Neural crest cell (in vitro differentiated cells): ENCODE measurements at places on chromosomes 12 and 14.

DNA sequence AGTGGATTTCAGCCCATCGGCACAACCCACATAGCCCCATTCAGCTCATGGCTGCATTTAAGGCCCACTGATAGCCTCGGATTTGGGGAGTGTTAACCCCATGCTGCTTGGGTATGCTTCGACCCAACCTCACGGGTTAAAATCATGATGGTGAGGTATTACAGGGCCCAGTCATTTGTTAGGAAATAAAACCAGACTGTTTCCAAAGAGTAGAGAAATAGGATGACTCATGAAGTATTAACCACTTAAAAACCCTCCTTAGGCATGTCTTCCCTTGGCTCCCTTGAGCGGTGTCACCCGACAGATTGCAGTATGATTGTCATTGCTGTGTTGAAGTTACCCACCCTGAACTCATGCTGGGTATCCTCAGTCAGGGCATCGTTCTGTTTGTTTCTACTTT is 289.1 kb downstream of the CACNA1C start:
- no peak for DNase-seq

DNA sequence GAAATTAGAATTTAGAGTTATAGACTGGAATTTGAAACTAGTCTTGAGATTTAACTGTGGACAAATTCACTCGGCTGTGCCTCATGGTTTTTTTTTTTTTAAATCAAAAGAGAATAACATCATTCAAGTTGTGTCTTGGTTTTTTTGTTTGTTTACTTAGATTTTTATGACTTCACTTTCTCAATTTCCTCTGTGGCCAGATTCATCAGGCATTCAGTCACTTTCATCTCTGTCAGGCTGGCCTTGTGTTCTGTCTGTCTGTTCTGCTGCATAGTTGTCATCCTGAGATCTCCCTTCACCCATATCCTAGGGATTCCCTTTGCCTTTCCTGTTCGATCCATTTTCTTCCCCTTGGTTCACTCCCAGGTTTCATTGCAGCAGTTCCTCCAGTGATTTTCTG is 10.0 kb downstream of the MARK3 start:
- no peak for DNase-seq

DNA sequence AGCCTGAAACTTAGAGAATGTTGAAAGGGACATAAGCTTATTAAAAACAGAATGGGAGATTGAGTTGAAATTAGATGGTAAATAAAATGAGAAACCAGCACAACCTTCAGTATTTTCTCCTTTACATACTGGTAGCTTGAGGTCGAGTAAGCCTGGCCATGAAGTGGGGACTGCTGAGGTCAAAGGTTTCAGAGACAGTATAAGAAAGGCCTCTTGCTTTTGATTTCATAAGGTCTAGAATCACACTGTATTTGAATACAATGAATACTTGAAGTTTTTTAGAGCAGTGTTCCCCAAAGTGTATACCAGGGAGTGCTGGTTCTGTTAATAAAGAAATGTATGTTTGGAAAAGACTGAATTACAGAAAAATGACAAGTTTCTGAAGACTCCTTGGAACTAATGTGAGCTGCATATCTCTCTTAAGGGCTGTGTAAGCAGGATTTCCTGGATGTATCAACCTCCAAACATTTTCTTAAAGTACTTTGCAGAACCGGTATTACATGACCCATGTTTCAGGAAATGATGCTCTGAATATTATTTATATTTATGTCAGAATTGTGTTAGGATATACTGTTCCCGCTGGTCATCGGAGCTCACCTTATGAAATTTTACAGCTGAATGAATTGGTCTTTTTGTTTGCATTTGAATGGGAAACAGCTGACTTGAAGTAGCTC is 85.0 kb downstream of the AKAP6 start:
- DNase-seq, result no peak

DNA sequence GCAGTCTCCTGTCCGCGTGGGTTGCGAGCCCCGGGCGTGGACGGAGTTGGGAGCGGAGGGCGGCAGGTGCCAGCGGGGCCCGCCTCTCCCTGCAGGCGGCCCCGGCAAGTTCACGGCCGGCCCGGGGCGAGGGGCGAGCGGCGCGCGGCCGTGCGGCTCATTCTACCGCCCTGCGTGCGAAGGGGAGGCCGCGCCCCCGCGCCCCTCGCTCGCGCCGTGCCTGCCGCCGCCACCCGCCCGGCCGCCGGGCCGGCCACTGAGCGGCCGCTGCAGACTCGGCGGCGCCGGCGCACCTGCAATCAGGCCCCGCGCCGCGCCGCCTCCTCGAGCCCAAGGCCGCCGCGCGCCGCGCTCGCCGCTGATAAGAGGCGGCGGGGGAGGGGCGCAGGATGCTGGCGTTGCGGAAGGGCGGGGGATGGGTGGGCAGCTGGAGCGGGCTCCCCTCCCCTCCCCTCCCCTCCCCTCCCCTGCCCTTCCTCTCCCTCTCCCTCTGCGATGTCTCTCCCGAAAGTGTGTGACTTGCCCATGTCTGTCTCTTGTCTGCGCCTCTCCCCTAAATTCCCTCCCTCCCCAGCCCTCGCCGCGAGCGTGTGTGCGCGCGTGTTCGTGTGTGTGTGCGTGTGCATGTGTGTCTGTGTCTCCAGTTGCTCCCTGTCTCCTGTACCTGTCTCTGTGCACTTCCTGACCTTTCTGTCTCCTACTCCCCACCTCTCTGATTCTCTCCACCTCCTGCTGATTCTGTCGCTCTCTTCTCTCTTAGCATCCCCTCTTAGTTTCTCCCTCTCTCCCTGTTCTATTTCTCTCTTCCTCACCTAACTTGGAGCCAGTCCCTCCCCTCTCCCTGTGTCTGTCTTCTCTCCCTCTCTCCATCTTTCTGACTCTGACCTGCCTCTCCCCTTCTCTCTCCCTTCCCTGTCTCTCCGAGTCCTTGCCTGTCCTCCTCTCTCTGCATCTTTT is 768.1 kb upstream of the TBX3 start:
- DNase-seq, result peak; percentile 34

DNA sequence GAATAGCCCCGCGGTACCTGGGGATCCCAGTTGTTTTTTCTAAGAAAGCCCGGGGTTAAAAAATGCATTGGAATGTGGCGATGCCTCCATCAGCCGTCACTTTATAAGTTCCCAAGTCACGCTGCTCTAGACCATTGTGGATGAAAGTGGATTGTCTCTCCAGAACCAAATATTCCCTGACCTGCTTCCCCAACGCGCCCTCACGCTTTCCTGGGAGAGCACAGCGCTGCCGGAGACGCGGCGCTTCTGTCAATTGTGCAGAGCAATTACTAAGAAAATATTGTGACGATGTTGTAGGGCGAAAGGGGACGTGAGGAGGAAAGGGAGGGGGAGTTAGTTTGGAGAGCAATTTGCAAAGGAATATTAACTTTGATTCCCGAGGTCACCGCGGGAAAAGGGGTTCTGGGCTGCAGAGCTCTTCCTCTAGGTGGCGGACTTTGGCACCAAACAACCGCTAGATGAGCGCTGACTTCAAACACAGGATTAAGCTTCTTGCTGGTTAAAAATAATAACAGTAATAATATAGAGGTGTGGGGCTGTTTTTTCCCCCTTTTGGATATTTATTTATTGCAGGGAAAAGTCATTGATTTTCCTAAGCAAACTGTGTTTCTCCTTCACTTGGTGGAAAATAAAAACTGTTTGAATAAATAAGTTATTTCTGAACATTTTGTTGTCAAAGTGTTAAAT is 9.6 kb upstream of the FOXG1 start:
- DNase-seq, result no peak

GRCh38 chr14:68337279-68337678 is 455.6 kb downstream of the ZFP36L1 start:
- no peak for DNase-seq

- no peak for DNase-seq
Observed at GRCh38 chr12:125860672-125861288, 795.5 kb downstream of the AACS start.

DNA sequence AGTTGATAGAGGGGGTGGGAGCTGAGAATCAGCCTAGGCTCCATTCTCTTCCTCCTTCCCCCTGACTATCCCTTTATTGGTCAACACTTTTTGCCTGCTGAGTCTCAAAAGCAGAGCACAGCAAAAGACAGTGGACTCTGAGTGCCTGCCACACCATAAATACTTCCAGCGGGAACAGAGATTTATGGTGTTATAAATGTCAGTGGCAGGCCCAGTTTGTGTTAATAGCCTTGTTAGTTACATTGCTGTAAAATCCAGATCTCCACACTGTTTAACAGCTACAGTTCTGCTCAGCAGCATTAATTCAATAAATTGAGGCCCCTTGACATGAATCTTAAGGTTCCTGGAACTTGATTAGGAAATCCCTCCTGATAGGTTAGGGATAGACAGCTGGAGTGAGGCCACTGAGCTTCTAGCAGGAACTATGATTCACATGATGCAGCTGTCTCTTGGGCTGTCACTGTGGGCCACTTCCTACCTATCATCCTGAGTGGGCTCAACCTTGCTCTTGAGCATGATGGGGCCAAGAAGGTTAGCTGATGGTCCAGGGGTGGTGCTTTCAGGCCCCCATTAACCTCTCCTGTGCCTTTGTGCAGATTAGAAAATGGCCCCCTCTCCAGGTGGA is 295.2 kb upstream of the SRRM4 start:
- DNase-seq, result no peak

- no peak for DNase-seq
Observed at GRCh38 chr12:89092297-89092696, 260.0 kb downstream of the DUSP6 start.

DNA sequence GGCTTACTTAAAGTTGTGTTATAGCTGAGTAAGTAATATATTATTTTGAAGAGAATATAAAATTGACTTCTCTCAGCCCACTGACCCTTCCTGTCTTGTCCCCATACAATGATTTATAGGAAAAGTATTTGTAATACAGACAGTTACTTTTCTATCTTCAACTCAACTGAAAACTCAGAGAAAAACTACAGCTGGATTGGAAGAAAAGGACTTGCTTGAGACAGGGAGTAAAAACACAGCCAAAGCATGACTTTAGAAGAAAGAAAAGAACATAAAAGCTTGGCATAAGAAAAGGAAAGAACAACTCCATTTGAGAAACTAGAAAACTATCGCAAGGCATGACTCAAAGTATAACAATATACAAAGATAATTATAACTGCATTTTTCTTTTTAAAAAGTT is 57.5 kb downstream of the MSRB3 start:
- DNase-seq, result no peak

DNA sequence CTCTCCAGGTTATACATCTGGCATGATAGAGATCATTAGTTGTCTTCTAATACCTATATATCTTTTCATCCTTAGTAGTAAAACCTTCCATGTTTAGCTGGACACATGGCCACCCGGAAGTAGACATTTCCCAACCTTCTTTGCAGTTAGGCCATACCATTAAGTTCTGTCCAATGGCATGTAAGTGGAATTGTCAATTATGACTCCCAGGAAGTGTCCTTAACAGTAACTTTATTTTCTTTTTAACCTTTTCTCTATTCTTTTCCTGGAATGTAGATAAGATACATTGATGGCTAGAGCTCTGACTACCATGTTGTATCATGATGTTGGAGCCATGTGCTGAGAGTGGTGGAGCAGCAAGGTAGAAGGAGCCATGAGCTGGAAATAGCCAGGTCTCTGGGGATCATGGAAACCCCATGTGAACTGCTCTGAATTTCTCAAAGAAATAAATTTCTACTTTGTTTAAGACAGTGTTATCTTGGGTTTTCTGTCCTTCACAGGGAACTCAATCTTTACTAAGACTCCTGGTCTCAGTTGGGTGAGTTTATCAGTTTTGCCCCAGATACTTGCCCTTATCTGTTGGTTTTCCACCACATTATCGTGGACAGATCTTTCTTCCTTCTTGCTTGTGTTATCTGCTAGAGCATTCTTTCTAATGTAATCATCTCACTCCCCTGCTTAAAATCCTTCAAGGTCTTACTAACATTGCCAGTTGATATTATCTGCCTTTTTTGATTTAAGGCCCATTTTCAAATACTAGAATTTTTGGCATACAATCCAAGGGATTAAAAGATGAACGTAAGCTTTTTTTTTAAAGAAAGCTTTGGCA is 5.1 kb upstream of the LTA4H start:
- DNase-seq, result no peak

DNA sequence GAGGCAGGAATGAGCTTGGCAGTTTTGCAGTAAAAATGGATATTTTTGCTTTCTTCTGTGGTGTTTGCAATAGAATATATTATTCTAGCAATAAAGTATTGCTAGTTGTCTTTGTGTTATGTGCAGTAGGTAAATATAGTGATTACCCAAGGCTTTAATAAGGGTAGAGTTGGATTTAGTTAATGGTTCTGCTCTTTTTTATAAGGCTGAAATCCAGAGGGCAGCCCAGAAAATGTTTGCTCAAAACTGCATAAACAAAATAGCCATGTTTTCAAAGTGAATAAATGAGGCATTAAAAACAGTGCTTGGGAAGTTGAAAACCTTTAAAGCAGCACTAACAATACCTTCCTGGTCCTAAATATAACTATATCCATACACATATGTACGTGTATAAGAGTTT is 162.4 kb downstream of the SLC5A8 start:
- no peak for DNase-seq

DNA sequence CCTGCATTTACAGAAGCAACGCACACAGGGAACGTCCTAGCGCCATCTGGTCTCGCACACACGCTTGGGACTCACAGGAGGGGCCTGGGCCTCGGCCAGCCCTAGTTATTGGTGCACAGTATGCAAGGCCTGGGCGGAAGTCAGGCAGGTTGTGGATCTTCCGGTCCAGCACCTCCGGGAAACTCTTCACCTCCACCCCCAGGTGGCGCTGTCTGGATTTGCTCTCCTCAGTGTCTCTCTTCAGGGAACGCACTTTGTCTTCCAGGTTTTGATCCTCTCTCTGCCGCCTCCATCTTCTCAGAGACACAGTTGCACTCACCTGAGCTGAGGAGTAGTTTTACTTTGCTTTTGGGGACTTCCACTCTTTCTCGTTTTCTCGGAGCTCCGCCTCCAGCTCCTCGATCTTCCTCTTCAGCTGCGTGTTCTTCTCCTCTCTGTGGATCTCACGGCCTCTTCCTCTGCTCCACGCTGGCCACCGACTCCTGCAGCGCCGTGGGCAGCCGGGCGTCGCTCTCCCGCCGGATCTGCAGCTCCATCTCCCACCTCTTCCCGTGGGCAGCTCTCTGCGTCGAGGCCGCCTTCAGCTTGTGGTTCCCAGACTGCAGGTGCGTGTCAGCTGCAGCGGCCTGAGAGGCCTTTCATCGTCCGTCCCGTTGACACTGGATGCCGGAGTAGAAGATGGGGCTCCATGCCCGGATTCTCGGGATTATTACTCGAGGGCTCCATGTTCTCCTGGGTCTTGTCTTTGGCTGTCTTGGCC is 933.8 kb downstream of the TMEM121 start:
- no peak for DNase-seq

DNA sequence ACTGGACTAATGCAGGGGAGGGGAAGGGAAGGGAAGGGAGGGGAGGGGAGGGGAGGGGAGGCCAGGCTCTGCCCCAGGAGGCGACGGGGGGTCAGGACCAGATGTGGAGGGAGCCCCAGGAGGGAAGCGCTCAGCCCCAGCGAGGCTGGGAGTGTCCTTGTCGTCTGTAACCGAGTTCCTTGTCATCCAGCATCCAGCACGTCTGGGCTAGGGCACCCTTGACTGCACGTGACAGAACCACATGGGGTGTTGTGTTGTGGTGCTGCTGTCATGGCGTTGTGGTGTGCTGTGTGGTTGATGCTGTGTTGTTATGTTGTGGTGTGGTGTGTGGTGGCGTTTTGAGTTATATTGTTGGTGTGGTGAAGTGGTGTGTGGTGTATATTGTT is 28.4 kb upstream of the SFSWAP start:
- DNase-seq, result no peak
